Lung microvascular endothelial cell (primary cell): ENCODE measurements at places on chromosomes 1 and 21.

DNA sequence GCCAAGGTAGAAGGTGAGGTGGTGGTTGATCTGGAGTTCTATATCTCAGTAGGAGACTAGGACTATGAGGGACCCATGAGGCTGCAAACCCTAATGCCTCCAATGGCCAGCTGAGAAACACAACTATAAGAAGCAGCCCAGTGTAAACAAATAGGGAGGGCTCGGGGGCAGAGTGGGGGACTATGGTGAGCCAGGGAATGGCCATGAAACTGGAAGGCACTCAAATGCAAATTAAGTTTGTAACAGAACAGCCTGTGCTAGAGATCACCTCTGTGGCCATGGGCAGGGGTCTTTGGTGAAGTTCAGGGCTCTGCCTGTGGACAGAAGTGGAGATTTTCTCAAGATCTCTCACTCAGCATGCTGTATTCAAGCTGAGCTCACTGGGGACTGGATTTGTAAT is 187.1 kb downstream of the GRIK3 start:
- DNase-seq = no peak

GRCh38 chr1:88943241-88943640 is 49.2 kb downstream of the KYAT3 start:
- DNase-seq = no peak

- DNase-seq = no peak
Observed at GRCh38 chr1:236257216-236257615, 24.5 kb downstream of the ERO1B start.

DNA sequence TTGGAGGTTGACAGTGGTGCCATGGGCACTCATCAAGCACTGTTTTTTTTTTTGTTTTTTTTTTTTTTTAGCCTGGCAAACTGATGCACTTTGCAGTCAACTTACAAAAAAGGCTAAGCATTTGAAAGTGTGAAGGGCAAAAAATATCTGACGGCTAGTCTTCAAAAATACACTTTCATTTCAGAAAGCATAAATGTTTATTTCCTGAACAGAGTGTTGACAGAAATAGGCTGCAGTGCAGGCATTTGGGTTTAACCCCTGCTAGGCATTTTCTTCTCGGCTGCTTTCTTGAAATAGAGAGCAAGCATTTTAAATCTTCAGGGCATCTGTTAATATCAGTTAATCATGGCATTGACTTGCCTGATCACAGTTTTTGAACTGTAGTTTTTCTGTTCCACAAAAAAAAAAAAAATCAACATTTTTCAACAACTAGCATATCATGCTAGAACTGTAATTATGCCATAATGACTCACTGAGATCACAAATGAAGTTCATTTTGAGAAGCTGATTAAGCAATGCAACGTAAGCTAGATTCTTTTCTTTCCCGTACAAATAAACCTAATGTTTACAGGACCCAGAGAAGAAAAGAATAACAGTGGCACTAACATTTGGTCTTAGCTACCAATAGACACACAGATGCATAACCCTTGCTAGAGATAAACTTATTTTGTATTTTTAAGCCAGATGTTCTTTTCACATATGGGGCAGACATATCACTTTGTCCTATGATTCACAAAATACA is 100.4 kb upstream of the USH2A start:
- DNase-seq = no peak

- no peak for DNase-seq
Observed at GRCh38 chr1:1168451-1169411, 4.9 kb upstream of the TTLL10 start.
